C1 segment of cervical spinal cord (tissue), 14 donors: ENCODE measurements at places on chromosomes 13 and 19.

- DNase-seq, result no peak
Observed at GRCh38 chr19:3310711-3311110, 55.7 kb upstream of the NFIC start.

DNA sequence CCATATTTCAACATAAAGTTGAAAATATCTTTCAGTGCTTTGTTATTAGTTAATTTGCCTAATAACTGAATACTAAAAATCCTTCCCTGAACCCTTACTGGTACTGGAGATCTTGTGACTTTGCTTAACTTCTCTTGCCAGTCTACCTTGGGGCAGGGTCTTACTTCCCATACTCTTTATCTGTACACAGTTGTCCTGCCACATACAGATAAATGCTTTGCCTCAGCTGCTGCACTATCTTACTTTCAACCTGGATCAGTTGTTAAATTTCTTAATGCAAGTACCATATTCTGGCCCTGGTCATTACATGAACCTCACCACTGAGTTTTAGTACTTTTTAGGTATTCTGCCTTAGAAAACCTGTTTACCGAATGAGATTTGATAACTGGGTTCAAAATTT is 107.6 kb downstream of the PIBF1 start:
- DNase-seq, result no peak

GRCh38 chr13:40508127-40508526 is 158.3 kb downstream of the FOXO1 start:
- no peak for DNase-seq

DNA sequence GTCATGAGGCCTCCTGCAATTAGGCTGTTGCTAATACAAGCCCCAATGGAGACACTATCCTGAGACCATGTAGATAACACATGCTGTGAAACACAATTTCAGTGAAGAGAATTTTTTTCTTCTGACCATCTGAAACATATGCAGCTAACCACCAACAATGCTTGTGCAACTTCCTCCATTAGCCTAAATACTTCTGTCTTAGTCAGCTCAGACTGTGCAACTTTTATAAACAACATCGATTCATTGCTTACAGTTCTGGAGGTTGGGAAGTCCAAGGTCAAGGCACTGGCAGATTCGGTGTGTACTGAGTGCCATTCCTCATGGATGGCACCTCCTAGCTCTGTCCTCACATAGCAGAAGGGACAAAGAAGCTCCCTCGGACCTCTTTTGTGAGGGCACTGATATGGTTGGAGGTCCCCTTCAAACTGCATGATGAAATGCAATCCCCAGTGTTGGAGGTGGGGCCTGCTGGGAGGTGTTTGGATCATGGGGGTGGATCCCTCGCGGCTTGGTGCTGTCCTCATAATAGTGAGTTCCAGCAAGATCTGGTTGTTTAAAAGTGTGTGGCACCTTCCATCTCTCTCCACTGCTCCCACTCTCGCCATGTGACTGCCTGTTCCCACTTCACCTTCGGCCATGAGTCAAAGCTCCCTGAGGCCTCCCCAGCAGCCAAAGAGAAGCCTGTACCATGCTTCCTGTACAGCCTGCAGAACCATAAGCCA is 27.7 kb downstream of the STK24 start:
- DNase-seq, result no peak

GRCh38 chr13:27663947-27664346 is 42.3 kb downstream of the POLR1D start:
- DNase-seq, result no peak
